ENCODE measurements at places on chromosomes 5 and 9.

- no peak for DNase-seq
Measured at GRCh38 chr9:86096386-86096785, 3.0 kb downstream of the GOLM1 start.

DNA sequence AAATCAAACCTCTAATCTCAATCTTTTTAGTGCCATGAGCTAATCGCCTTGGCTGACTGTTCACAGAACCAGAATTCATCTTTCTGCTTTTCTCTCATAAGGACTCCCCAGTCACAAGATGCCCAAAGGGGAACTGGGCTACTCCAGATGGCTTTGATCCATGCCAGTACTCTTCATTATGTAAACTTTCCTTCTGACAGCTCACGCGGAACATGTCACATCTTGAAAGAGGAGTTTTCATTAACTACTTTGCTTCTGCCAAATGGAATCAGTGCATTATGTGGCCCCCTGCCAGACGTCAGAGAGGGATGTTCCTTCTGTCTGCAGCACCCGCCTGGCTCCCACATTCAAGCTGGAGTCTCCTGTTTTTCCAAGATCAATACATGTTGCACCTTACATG, 142.1 kb upstream of the NMUR2 start:
- DNase-seq, result no peak

DNA sequence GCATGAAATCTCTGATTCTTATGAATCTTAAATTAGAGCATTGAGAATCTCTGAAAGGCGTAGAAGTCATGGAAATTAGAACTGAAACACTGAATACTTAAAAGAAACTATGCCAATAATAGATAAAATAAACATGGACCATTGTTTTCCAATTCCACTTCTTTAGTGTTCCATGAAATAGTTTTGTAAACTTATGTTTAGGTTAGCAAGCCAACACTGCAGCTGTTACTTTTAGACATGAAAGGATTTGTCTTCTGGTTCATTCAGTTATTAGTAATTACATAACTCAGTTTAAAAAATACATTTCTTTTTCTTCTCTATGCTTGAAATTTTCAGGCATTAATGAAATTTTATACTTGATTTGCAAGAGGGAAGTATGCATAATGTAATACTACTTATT, 733.4 kb upstream of the NUDT12 start:
- DNase-seq, result no peak

GRCh38 chr9:70566751-70567150, 152.3 kb upstream of the KLF9 start:
- DNase-seq, result no peak

- no peak for DNase-seq
Measured at GRCh38 chr9:101419863-101420262, 15.7 kb downstream of the ALDOB start.

- no peak for DNase-seq
Measured at GRCh38 chr9:134793288-134794188, 87.1 kb upstream of the FCN2 start.

- no peak for DNase-seq
Measured at GRCh38 chr9:95507464-95508241, 9.1 kb downstream of the PTCH1 start.

Measured in activated CD4-positive, CD25-positive, alpha-beta regulatory T cell (primary cell).